GM10248 (cell line): ENCODE measurements at places on chromosomes 2 and 18.
A peak's percentile ranks its signal among the peaks of the same experiment; 100 is the strongest.

GRCh38 chr18:10164271-10165071, 250.7 kb downstream of the VAPA start:
- DNase-seq, result no peak

GRCh38 chr2:102240640-102241370, 54.0 kb downstream of the IL1RL2 start:
- peak; percentile 87 for DNase-seq

- DNase-seq, result no peak
Observed at GRCh38 chr18:38879871-38880270, 1314.3 kb upstream of the CELF4 start.

GRCh38 chr2:84309281-84309680, 149.8 kb downstream of the SUCLG1 start:
- no peak for DNase-seq

- no peak for DNase-seq
Observed at GRCh38 chr18:54749291-54749690, 79.0 kb upstream of the RAB27B start.
